ENCODE measurements at places on chromosomes 6 and 20. TPM values are rescaled to one million over a fixed set of nuclear protein-coding genes. Genes with fewer than 3 reads are reported as not detected.

The FAM184A gene
- 2.2 TPM for total RNA-seq

The PEX6 gene
- total RNA-seq, result 11.7 TPM

The HLA-DRB5 gene
- 1.7 TPM for total RNA-seq

The TFB1M gene
- 10.7 TPM for total RNA-seq

All from right atrium auricular region (tissue), 2 donors.